ENCODE measurements at places on chromosomes 1 and 21. TPM values are rescaled to one million over a fixed set of nuclear protein-coding genes. Genes with fewer than 3 reads are reported as not detected.

Gene CDC14A
- 16.8 TPM for total RNA-seq

Gene RNU1-3
- 3,526 TPM for total RNA-seq

Gene FMN2
- total RNA-seq, result not detected

Gene KIAA0040
- total RNA-seq, result 57.2 TPM

Gene CLIC6
- total RNA-seq, result not detected

Gene DNASE2B
- total RNA-seq, result not detected

Gene PCSK9
- total RNA-seq, result not detected

Gene FMO3
- total RNA-seq, result not detected

Gene HUNK
- total RNA-seq, result 1.5 TPM

Gene MIB2
- 27.6 TPM for total RNA-seq

Gene LEPR
- total RNA-seq, result 0.51 TPM

Gene RHEX
- total RNA-seq, result 34.8 TPM

Gene ANGPTL1
- not detected for total RNA-seq

Gene COL6A2
- total RNA-seq, result 0.40 TPM

Gene FCRL1
- total RNA-seq, result 111 TPM

Gene SPRR2E
- not detected for total RNA-seq

Gene DNAJC16
- 35.9 TPM for total RNA-seq

Gene PPIAL4G
- total RNA-seq, result 0.42 TPM

Gene OPTC
- not detected for total RNA-seq

Gene SLFNL1
- total RNA-seq, result 0.47 TPM

Gene LORICRIN
- total RNA-seq, result 0.59 TPM

Gene TPTE
- total RNA-seq, result not detected

Gene EXTL1
- total RNA-seq, result not detected

Gene SPATA21
- not detected for total RNA-seq

Gene SETD4
- 40.4 TPM for total RNA-seq

Gene DMBX1
- total RNA-seq, result not detected

Gene AK4
- 1.6 TPM for total RNA-seq

Gene ADAMTS5
- not detected for total RNA-seq

Gene ZNF697
- total RNA-seq, result not detected

Gene RAB4A
- 42.3 TPM for total RNA-seq

Gene GNG12
- total RNA-seq, result not detected

Gene ATP1A4
- not detected for total RNA-seq

Gene UFC1
- 127 TPM for total RNA-seq

Gene GPR161
- total RNA-seq, result 0.32 TPM

Gene KCNH1
- total RNA-seq, result not detected

Gene SAMSN1
- total RNA-seq, result 48.7 TPM

Gene HP1BP3
- total RNA-seq, result 183 TPM

Gene CALML6
- 1.3 TPM for total RNA-seq

Gene PTGFR
- not detected for total RNA-seq

Gene CGN
- total RNA-seq, result 0.37 TPM

Gene FCAMR
- not detected for total RNA-seq
